Activated CD4-positive, alpha-beta T cell treated with anti-CD3 and anti-CD28 coated beads, Interleukin-2, amount 10 ng/mL, durations not matched to agents 7 days and 5 days (primary cell): ENCODE measurements at places on chromosomes 7 and 10. TPM values are rescaled to one million over a fixed set of nuclear protein-coding genes. Genes with fewer than 3 reads are reported as not detected.

Gene TPK1
- total RNA-seq, result 13.2 TPM

Gene CUBN
- 2.4 TPM for total RNA-seq

Gene OR13A1
- total RNA-seq, result 0.15 TPM

Gene FLNC
- total RNA-seq, result not detected

Gene LIPA
- 32.6 TPM for total RNA-seq

Gene CFAP69
- total RNA-seq, result not detected

Gene GDF2
- total RNA-seq, result not detected

Gene HECTD2
- 2.6 TPM for total RNA-seq

Gene PAPOLB
- total RNA-seq, result 0.05 TPM

Gene CDK14
- total RNA-seq, result not detected

Gene LLCFC1
- total RNA-seq, result not detected

Gene CLDN3
- not detected for total RNA-seq

Gene GPR15LG
- not detected for total RNA-seq

Gene CNPY1
- not detected for total RNA-seq

Gene FOXK1
- total RNA-seq, result 36.2 TPM

Gene AS3MT
- total RNA-seq, result 0.60 TPM

Gene C10orf105
- total RNA-seq, result 0.52 TPM

Gene KCND2
- total RNA-seq, result not detected

Gene DDC
- total RNA-seq, result not detected

Gene ZNF425
- total RNA-seq, result 0.67 TPM

Gene AOC1
- total RNA-seq, result not detected

Gene SFTPD
- total RNA-seq, result not detected

Gene CNNM2
- total RNA-seq, result 6.3 TPM

Gene MLXIPL
- not detected for total RNA-seq

Gene RET
- 0.10 TPM for total RNA-seq
